WTC11 (cell line): ENCODE measurements at places on chromosomes 1 and 21.

- peaks cover 8% of the 10 kb centered on the region for H3K4me1 ChIP-seq
- no peaks in the 10 kb centered on the region; the same call in 1 of the 2 replicates for H3K27me3 ChIP-seq
- DNase-seq, result no peak
- H3K36me3 ChIP-seq, result no peaks in the 10 kb centered on the region
- H3K27ac ChIP-seq, result no peak overlapping the region
Measured at GRCh38 chr1:39987869-39988268, 32.9 kb downstream of the MFSD2A start.

DNA sequence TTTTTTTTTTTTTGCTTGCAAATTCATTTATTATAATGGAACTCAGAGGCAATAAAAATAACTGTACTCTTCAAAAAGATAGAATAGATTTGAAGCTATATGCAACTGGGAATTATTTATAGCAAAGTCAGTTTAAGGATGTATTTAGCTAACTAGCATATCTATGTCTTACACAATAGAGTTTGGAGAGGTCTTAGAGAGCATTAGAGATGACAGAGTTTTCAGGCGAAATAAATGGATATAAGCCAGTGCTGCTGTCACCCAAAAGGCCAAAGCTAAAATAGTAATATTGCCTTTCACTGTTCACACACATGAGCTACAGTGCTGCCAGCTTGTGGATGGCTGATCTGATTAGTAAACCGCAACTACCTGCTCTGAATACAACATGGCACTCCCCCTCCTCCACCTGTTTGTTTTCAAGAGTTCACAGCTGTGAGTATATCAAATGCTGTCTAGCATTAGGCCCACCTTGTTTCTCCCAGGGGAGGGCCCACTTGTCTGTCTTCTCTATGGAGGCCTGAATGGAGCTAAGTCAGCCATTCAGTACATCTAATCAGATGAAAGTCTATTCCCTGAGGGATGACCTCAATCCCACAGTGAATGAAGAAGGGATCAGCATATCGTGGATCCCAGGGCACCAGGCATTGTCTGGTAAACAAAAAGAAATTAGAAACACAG is 25.2 kb upstream of the SSX2IP start:
- no peaks in the 10 kb centered on the region for H3K36me3 ChIP-seq
- no peak overlapping the region for H3K27ac ChIP-seq
- H3K4me3 ChIP-seq, result no peak overlapping the region
- DNase-seq, result no peak

GRCh38 chr1:64343823-64344190 is 126.1 kb upstream of the CACHD1 start:
- H3K36me3 ChIP-seq, result peaks cover 4% of the 10 kb centered on the region; the same call in 1 of the 2 replicates
- H3K27me3 ChIP-seq, result no peaks in the 10 kb centered on the region; the same call in 1 of the 2 replicates
- peaks cover 22% of the 10 kb centered on the region for H3K4me1 ChIP-seq
- no peak for DNase-seq

- no peaks in the 10 kb centered on the region for H3K27me3 ChIP-seq
- no peak for DNase-seq
- H3K36me3 ChIP-seq, result peaks cover 20% of the 10 kb centered on the region; the same call in 1 of the 2 replicates
- H3K4me3 ChIP-seq, result no peak overlapping the region
Measured at GRCh38 chr1:53765657-53766056, 26.7 kb upstream of the GLIS1 start.

- H3K27ac ChIP-seq, result no peak overlapping the region
- H3K4me3 ChIP-seq, result no peak overlapping the region; the same call in 1 of the 2 replicates
- peaks cover 13% of the 10 kb centered on the region for H3K27me3 ChIP-seq
- no peak for DNase-seq
Measured at GRCh38 chr1:205453466-205453865, 2.4 kb downstream of the BLACAT1 start.

GRCh38 chr1:63936801-63937200 is 163.0 kb downstream of the ROR1 start:
- no peak for DNase-seq
- no peaks in the 10 kb centered on the region for H3K36me3 ChIP-seq
- no peak overlapping the region for H3K4me3 ChIP-seq

DNA sequence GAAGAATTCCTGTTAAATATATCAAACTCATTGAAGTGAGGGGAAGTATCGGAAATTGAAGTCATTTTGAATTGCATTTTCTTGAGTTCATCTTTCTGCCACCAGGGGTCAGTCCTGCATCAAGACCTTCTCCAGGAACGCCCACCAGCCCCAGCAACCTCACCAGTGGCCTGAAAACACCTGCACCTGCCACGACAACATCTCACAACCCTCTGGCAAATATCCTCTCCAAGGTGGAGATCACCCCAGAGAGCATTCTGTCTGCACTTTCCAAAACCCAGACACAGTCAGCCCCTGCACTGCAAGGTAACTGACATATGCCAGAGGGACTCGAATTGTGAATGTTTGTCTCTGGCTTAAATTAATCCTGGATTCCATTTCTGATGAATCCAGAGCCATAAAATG is 22.8 kb upstream of the TARS2 start:
- H3K36me3 ChIP-seq, result peaks cover 28% of the 10 kb centered on the region
- H3K27me3 ChIP-seq, result no peaks in the 10 kb centered on the region
- no peak overlapping the region for H3K4me3 ChIP-seq
- no peaks in the 10 kb centered on the region for H3K4me1 ChIP-seq
- H3K27ac ChIP-seq, result no peak overlapping the region

GRCh38 chr1:212162635-212163034 is 122.6 kb upstream of the PPP2R5A start:
- H3K4me3 ChIP-seq, result no peak overlapping the region
- H3K36me3 ChIP-seq, result no peaks in the 10 kb centered on the region
- no peaks in the 10 kb centered on the region for H3K4me1 ChIP-seq
- H3K27ac ChIP-seq, result no peak overlapping the region

DNA sequence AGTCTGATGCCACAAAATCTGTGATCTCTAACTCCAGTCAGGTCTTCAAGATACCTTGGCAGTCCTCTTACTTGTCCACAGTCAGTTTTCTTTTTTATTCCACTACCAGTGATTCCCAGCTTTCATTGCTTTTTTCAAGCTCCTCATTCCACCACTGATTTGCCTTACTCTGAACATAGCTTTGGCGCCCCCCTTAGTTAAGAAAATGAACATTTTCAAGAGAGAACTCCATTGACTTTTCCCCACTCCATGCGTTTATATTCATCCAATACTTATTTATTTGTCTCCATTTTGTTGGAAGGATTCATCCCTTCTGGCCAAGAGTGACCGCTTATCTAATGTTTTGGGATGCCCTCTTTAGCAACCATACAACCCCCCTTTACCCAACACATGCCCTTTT is 33.9 kb upstream of the IPO9 start:
- H3K36me3 ChIP-seq, result peaks cover 50% of the 10 kb centered on the region
- no peak overlapping the region for H3K27ac ChIP-seq
- no peaks in the 10 kb centered on the region for H3K27me3 ChIP-seq
- DNase-seq, result no peak
- H3K4me1 ChIP-seq, result no peaks in the 10 kb centered on the region

DNA sequence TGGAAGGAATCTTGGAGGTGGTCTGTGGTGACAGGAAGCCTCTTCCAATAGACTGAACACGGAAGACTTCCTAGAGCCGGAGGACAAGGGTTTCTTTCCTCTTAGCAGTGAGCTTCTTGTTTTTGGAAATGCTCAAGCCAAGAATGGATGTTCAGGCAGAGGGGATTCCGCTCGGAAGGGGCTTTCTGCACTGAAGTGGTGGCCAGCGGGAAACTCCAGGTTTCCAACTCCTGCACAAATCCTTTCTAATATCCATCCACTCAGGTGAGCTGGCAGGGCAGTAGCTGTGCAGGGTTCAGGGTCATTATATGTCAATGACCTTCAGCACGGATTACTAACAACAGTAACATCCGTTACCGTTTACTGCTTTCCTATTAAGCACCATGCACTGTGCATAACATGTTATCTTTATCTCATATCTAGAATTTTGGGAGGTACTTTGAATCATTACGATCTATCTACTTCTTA is 573 bp upstream of the CPT2 start:
- peaks cover 5% of the 10 kb centered on the region; the same call in 1 of the 2 replicates for H3K36me3 ChIP-seq
- peak overlapping the region; percentile 86; the same call in 1 of the 2 replicates for H3K27ac ChIP-seq
- H3K4me3 ChIP-seq, result peak overlapping the region; percentile 93
- peaks cover 23% of the 10 kb centered on the region for H3K27me3 ChIP-seq
- peaks cover 20% of the 10 kb centered on the region for H3K4me1 ChIP-seq

GRCh38 chr1:24486331-24487065 is 16.1 kb upstream of the RCAN3 start:
- H3K27me3 ChIP-seq, result peaks cover 7% of the 10 kb centered on the region
- peaks cover 24% of the 10 kb centered on the region for H3K36me3 ChIP-seq
- no peak overlapping the region for H3K4me3 ChIP-seq
- DNase-seq, result no peak

- no peaks in the 10 kb centered on the region for H3K36me3 ChIP-seq
- no peak for DNase-seq
- H3K4me3 ChIP-seq, result no peak overlapping the region
- H3K4me1 ChIP-seq, result peaks cover 6% of the 10 kb centered on the region
- no peaks in the 10 kb centered on the region for H3K27me3 ChIP-seq
Measured at GRCh38 chr1:47805921-47806361, 191.2 kb downstream of the TRABD2B start.

DNA sequence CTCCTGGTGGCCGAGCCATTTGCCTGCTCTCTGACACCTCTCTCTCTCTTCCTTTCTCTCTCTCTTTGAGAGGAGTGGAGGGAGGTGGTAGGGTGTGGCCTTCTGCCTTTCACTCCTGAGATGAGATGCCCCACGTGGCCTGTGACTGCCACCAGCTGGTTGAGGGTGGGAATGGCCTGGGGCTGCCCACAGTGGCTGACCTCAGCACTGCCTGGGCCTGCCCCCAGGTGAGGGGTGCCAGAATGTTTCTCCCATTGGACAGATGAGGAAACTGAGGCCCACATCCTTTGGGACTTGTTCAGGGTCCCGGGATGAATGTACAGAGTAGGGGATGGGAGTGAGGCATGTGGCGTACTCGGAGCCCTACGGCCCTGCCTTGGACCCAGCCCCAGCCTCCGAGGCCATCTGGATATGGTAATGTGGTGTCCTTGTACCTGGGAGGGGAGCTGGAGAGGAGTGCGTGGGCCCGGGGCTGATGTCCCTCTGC is 12.7 kb upstream of the C1orf167 start:
- H3K4me1 ChIP-seq, result peaks cover 30% of the 10 kb centered on the region
- peak; percentile 60 for DNase-seq
- H3K27ac ChIP-seq, result peak overlapping the region; percentile 61; the same call in 1 of the 2 replicates
- no peaks in the 10 kb centered on the region for H3K27me3 ChIP-seq
- no peak overlapping the region for H3K4me3 ChIP-seq

DNA sequence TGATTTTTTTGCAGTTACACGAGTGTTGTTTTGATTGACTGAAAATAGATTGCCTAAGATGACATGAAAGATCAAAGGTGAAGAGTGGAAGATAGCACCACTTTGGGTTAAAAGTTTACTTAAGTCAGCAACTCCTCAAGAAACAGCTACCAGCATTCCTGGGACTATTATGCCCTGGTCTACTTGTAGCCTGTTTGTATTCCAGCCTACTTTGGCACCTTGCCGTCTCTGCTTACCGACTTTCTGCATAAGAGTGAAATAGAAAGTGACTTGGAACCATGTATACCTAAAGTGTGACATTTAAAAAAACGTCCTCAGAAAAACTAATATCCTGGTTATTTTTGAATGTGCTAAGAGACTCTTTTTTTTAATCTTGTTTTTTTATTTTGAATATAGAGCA is 631.5 kb upstream of the PTBP2 start:
- H3K4me1 ChIP-seq, result peaks cover 11% of the 10 kb centered on the region
- H3K27ac ChIP-seq, result no peak overlapping the region
- H3K4me3 ChIP-seq, result no peak overlapping the region
- DNase-seq, result no peak
- H3K27me3 ChIP-seq, result no peaks in the 10 kb centered on the region

DNA sequence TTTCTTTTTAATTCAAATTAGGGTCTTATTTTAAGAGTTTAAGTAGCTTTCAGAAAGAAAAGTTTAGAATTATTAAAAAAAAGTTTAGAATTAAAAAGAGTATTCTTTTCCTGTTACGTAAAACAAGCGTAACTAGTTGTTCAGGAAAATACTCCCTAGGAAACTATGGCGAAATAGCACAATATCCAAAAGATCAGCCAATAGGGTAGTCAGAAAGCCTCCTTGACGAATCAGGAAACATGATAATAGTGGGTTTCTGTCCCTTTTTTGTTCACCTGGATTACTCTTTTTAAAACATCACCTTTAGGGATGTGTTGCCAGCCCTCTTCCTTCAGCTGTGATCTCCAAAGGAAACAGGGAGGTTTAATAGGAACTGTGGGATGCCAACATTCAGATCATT is 25.2 kb downstream of the S1PR1 start:
- no peak overlapping the region for H3K4me3 ChIP-seq
- no peak overlapping the region for H3K27ac ChIP-seq
- no peaks in the 10 kb centered on the region for H3K36me3 ChIP-seq
- peaks cover 27% of the 10 kb centered on the region for H3K4me1 ChIP-seq
- DNase-seq, result no peak

DNA sequence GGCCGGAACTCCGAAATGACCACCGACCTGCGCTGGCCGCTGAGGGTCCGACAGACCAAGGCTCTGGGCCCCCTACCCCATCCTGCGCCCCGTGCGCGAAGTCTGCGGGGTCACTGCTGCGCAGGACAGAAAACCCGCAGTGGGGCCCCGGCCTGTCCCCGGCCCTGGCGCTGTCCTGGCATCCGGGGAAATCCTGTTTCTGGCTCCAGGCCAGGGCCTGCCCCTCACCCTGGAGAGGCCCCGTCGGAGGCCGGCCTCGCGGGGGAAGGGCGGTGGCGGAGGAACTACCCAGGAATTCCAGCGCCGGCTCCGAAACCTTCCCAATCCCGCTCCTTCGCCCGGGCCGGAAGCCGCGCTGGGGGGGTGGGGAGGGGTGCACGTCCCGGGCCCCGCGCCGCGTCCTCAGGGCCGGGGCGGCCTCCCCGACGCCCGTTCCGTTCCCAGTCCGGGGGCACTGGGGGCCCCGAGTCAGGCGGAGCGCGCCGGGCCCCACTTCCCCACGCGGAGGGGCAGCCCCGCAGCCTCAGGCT is 77.0 kb downstream of the MORN1 start:
- H3K36me3 ChIP-seq, result no peaks in the 10 kb centered on the region
- H3K4me3 ChIP-seq, result peak overlapping the region; percentile 37; the same call in 1 of the 2 replicates
- H3K4me1 ChIP-seq, result peaks cover 8% of the 10 kb centered on the region
- no peaks in the 10 kb centered on the region; the same call in 1 of the 2 replicates for H3K27me3 ChIP-seq

GRCh38 chr1:240652549-240652948 is 40.6 kb upstream of the GREM2 start:
- H3K27me3 ChIP-seq, result no peaks in the 10 kb centered on the region
- H3K4me3 ChIP-seq, result no peak overlapping the region
- no peaks in the 10 kb centered on the region for H3K4me1 ChIP-seq

DNA sequence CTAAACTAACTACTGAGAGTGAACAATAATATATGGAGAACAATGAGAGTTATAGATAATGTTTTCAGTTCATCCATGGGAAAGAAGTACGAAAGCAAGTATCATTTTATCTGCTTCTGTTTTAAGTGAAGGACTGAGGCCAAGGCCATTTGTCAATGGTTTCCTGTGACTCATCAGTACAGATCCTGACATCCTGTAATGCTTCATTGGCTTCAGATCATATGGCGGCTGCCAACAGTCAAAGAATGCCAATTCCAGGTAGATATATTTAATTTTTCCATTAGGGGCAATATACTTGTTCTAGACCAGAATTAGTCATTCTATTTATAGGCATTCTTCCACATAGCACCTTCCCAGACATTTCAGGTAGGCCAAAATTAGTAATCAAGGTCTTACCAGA is 97.3 kb downstream of the USH2A start:
- no peak overlapping the region for H3K27ac ChIP-seq
- no peaks in the 10 kb centered on the region for H3K36me3 ChIP-seq
- H3K4me3 ChIP-seq, result no peak overlapping the region
- DNase-seq, result no peak
- no peaks in the 10 kb centered on the region for H3K27me3 ChIP-seq
- H3K4me1 ChIP-seq, result 0 out of 2 replicates have a peak, but pooled peaks cover 3% of the 10 kb centered on the region

GRCh38 chr1:33169290-33170055 is 12.4 kb downstream of the TRIM62 start:
- H3K4me1 ChIP-seq, result peaks cover 46% of the 10 kb centered on the region
- H3K27ac ChIP-seq, result peak overlapping the region; percentile 27; the same call in 1 of the 2 replicates
- DNase-seq, result no peak
- no peak overlapping the region for H3K4me3 ChIP-seq

- peaks cover 41% of the 10 kb centered on the region for H3K4me1 ChIP-seq
- peaks cover 2% of the 10 kb centered on the region for H3K27me3 ChIP-seq
- H3K36me3 ChIP-seq, result 0 out of 2 replicates have a peak, but pooled peaks cover 6% of the 10 kb centered on the region
- DNase-seq, result no peak
Measured at GRCh38 chr1:38790422-38791163, 69.0 kb downstream of the RRAGC start.
